ENCODE measurements at places on chromosomes 7 and 10.
A peak's percentile ranks its signal among the peaks of the same experiment; 100 is the strongest.

DNA sequence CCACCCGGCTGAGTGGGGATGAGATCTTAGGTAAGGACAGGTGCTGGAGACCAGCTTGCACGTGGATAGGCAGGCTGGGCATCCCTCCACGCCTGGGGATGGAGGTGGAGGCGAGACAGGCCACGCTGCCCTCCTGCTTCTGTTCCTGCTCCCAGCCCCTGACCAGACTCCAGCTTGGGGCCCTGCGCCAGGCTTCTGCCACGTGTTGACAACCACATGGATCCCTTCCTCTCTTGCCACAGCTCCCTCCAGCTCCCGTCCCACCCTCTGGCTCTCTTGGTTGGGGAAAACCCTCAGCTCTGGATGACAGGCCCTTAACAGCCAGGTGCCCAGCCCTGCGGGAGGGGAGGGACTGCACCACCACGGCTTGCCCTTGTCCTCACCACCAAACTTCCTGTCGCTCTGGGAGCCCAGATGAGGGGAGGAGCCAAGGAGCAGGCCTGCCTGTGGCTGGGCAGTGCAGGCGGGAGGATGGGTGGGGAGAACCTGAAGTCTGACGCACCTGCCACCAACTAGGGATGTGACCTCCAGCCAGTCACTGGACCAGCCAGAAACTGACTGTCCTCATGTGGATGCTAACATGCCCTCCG lies 36.0 kb downstream of the KCNH2 start:
- no peak for DNase-seq

DNA sequence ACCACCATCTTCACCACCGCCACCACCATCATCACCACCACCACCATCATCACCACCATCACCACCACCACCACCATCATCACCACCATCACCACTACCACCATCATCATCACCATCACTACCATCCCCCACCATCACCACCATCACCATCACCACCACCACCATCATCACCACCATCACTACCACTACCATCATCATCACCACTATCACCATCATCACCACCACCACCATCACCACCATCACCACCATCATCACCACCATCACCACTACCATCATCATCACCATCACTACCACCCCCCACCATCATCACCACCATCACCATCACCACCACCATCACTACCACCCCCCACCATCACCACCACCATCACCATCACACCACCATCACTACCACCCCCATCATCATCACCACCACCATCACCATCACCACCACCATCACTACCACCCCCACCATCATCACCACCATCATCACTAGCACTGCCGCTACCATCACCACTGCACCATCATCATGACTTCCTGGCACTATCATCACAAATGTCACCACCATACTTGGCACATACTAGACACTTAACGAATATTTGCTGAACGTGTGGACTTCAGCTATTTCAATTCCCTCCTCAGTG lies 25.3 kb upstream of the FZD8 start:
- DNase-seq: no peak

GRCh38 chr7:44638611-44639557 lies 32.5 kb downstream of the OGDH start:
- DNase-seq: peak; percentile 36

DNA sequence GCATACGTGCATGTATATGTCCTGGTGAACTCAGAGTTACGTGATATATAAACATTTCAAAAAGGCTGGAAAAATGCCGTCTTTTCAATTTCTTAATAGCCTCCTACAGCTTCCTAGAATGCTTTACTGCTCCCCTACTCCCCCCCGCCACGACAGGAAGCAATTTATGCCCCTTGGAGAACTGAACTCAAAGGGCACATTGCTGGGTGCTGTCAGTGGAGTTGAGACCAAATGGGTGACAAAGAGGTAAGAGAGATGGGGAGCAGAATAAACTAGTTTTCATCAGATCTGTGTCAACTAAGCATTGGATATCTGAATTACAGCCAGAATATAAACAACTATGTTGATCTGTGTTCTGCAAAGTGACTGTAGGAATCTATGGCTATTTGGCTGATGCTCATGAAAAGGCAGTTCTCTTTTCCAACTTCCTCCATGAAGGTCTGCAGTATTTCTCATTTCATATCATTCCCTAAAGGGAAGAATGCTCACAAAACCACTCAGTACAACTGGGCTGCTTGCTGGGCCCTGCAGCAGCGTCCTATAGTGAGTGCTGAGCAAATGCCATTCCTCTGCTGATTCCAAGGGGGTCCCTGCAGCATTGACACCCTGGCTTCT lies 171.3 kb upstream of the HPS1 start:
- no peak for DNase-seq

- DNase-seq: no peak
Observed at GRCh38 chr7:40077849-40078248, 56.6 kb downstream of the MPLKIP start.

DNA sequence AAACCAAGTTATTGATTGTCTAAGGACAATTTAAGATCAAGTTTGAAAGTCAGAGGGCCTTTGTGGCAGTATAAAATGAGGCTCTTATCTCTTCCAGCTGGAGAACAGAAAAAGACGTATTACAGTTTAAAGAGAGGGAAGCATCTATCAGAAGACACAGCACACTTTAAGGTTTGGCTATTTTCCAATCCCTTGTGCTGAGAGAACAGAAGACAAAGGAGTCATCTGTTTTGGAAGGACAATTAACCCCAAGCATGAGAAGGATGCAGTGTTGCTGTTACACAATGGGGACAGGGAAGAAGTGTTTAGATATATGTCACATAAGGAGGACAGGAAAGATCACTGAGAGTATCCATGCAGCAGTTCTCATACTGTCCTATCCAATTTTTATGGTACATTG lies 1224.2 kb upstream of the SORCS1 start:
- no peak for DNase-seq

DNA sequence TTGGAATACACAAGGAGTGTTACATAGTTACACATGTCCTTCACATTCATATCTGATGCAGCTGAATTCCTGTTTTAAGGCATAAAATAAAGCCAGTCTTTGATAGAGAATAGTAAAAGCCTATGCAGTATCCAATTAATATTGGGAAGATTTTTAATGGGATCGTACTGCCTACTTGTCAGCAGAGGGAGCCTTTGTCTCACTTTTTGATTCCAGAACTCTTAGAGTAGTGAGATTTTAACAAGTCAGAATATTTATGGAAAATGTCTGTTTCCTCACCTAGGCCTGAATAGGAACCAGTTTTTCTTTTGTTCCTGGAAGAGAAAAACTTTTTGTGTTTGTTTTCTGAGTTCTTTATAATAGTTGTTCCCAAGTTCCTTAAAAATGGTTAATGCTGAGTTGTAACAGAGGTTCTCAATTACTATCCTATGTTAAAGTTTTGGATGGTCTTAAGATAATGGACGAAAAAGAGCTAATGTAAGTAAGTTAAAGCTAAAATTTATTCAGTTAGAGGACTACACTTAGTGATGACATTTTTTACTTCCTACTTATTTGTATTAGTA lies 114.0 kb downstream of the BBS9 start:
- DNase-seq: peak; percentile 65

DNA sequence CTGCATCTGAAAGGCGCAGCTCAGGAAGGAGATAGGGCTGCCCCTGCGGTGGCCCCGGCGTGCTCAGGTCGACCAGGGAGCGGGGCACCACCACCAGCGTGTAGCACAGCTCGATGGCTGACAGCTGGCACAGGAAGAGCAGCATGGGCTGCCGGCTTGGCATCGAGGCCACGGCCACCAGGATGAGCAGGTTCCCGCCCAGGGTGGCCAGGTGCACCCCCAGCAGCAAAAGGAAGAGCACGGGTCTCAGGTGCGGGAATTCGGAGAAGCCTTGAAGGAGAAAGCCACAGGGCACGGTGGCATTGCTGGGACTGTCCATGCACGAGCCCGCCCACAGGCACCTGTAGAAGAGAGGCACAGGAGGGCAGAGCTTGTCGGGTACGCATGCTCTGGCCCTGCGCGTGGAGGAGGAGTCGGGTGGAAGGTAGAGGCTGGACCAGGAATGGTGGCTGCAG lies 33.9 kb downstream of the TAS2R41 start:
- DNase-seq: no peak

- peak; percentile 58 for DNase-seq
Observed at GRCh38 chr10:21318540-21319167, 206.8 kb downstream of the SKIDA1 start.

- DNase-seq: no peak
Observed at GRCh38 chr10:2121929-2122328, 384.6 kb upstream of the ADARB2 start.

- DNase-seq: no peak
Observed at GRCh38 chr7:37918526-37918925, 1.9 kb upstream of the SFRP4 start.

DNA sequence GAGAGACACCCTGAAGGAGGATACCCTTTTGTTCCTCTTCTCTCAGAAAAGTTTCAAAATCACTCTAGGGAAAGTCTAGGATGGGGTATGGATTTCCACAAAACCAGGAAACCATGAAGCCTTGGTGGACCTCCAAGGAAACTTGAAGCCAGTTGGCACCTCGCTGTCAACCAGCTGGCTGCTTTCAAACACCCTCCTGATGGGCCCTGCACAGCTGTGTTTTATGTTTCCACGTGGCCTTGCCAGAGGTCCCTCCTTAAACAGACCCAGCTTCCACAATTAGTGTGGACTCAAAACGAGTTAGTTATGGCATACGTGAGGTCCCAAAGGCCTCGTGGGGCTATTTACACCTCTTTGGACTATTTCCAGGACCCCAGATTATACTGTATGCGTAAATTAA lies 5.9 kb downstream of the PPP1R3A start:
- DNase-seq: no peak

- DNase-seq: peak; percentile 68
Observed at GRCh38 chr10:3783316-3783681, 1.7 kb downstream of the KLF6 start.

GRCh38 chr7:112855227-112855626 lies 65.0 kb upstream of the TMEM168 start:
- DNase-seq: peak; percentile 52

DNA sequence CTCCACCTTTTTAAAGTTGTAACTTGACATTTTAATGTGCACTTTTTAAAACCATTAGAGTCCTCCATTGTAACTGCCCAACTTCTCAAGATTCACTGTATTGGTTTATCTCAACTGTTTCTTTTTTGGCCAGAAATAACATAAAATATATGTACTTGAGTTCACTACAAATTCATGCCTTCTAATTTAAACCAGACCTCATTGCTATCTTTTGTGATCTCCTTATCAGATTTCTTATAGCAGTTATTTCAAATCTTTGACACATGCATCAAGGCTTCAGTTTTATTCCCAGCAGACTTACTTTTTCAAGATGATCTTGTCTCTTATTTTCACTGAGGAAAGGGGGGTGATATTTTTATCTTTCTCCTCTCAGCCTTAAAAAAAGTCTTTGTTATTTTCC lies 154.3 kb downstream of the PHF14 start:
- no peak for DNase-seq

DNA sequence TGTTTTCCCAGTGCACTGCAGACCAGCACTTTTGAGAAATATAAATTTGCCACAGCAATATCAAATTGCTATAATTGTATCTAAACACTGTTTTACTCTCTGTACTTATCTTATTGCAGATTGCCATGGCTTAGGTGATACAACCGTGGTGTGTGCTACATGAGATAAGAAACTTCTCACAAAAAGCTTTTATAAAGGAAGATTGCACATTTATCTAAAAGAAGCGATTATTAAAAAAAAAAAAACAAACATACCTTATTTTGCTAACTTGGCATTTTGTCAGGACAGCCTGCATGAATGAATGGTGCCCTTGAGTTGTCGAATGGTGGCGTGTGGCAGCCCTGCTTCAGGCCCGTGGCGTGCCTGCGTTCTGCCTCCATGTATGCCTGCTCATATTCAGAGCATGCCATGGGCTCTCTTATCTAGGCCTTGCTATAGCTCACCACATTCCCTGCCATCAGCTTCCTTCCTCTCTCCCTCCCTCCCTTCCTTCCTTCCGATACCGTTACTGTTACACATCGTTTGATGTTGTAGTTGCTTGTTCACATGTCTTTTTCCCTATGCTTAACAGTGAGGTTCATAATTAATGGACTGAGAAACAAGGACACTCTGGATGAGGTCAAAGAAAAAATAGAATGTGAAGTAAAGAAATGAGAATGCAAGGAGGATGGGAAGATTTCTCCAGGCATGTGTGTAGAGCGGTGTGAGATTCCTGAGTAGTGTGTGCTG lies 34.9 kb downstream of the PRKAR2B start:
- no peak for DNase-seq

- no peak for DNase-seq
Observed at GRCh38 chr7:22561895-22562593, 62.1 kb upstream of the STEAP1B start.

- DNase-seq: no peak
Observed at GRCh38 chr10:126609566-126609965, 60.9 kb downstream of the C10orf90 start.

DNA sequence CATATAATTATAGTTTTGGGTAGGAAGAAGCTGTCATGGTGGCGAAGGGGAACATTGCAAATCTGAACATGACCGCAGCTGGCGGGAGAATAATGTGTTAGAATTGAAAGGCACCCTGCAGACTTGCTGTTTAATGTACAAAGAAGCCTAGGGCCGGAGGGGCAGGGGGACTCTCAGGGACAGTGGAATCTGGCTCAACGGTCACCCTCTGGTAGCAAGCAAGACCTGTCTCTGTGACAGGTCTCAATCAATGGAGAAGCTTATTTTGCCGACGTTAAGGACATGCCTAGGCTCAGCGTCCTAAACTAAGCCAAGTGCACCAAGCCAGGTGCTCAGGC lies 177.3 kb downstream of the NSUN6 start:
- no peak for DNase-seq

- DNase-seq: no peak
Observed at GRCh38 chr7:158811461-158811860, 17.8 kb downstream of the ESYT2 start.

- DNase-seq: no peak
Observed at GRCh38 chr7:105161366-105161765, 147.4 kb downstream of the KMT2E start.

DNA sequence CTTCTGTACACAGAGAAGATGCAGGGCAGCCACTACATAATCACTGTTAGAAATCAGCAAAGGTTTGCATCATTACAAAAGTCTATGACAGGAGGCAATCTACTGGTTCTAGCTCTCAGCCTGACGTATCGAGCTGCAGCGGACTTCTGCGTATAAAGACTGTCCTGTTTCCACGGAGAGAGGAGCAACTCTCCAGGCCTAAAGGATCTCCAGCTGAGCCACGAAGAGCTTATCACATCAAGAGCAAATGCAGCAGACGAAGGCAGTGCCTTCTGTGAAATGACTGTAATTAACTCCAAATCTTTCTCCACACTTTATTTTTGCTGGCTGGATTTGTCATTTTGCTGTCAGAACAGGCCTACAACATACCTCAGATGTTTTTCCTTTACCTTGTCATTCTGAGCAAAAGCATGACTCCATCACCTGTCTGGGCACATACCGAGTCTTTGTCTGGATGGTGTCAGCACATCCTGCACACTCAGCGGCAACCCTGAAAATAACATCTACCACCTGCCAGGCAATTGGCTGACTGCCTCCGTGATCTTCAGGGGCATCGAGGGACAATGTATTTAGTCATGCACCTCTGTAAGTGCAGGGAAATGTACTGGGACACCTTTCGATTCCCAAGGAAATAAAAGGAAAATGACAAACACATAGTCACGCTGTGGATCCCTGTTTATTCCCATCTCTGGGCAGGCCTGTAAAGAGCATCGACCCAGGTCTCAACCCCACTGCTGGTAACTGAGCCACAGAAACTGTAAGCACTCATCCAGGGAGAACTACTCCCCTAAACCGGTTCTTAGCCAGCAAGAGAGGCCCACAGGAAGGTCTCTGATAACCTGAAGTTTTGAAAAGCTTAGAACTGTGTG lies 26.3 kb upstream of the SH3PXD2A start:
- no peak for DNase-seq

Measured in NCI-H82 (cell line).